GM18507 (cell line): ENCODE measurements at places on chromosomes 3 and 15.
A peak's percentile ranks its signal among the peaks of the same experiment; 100 is the strongest.

- no peak for DNase-seq
These were observed 103.4 kb downstream of the GSK3B start for GRCh38 chr3:119990888-119991287.

- no peak for DNase-seq
These were observed 139.0 kb downstream of the CTNNB1 start for GRCh38 chr3:41338276-41338675.

DNA sequence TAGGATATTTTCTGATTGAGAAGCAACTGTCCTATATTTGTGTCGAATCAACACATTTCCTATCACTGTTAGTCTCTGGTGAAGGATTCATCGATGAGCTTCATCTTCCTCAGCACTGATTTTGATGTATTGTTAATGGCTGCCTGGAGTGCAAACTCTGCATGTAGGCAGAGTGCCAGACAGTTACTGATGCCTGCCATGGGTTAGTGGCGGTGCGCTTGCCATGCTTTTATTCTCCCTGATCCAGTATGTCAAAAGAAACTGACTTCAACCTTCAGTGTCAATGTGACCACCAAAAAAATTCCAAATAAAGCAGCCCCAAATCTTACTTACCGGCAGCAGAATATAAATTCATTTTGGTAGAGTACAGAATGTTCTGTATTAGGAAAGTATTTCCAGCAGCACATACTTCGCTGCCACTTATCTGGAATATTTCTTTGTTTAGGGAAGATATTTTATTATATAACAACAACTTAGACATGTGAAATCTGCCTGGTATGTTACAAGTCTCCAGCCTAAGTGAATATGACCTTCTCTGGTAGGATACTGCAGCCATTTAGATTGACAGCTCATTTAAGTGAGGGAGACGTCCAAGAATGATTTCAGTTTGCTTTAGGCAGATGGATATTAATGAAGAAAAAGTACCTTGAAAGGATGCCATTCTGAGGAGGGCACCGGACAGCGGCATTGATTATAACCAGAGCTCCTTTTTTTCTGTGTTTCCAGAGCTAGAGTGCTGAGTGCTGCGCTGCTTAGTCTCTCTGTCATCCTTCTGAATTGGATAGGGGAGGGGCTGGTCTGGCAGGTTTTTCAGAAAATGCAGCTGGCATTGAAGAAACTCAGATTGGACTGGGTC is 59.9 kb downstream of the ARHGEF26 start:
- no peak for DNase-seq

- DNase-seq = no peak
These were observed 35.6 kb upstream of the PYDC2 start for GRCh38 chr3:191425322-191425734.

DNA sequence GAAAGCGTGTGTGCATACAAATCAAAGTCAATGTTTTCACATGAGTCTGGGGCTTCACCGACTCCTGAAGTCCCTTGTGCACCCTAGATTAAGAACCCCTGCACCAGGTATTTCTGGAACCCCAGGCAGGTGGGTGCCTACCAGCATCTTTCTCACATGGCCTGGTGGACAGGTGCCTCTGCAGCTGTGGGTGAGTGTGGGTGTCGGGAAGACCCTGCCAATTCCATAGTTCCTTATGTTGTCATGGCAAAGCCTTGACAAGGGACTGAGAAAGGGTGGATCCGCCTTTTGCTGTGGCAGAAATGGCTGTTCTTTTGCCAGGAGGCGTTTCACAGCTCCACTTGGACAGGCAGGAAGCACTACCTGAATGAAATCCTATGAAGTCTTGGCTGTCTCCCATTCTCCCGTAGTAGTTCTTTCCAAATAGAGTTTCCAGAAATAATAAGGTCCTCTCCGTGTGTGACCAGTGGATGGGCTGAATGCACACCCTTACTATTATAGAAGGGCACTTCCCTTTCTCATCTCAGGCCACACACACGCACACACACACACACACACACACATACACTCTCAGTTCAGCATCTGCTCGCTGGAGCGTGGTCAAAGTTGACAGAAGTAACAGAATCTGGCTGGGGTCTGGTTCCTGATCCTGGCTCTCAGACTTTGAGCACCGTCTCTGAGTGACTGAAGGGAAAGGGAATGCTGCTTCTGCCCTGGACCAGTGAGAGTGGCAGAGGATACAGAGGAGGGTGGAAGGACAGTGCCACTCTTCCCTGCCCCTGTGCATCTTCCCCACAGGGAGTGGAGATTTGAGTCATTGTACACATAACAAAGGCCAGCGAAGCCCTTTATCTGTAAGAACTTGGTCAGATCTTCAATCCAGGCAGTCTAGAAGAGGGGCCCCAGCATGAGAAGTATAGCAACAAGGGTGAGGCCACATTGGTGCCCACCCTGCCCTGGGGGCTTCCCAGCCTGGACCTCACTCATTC is 38.7 kb downstream of the PDIA5 start:
- peak; percentile 35 for DNase-seq

DNA sequence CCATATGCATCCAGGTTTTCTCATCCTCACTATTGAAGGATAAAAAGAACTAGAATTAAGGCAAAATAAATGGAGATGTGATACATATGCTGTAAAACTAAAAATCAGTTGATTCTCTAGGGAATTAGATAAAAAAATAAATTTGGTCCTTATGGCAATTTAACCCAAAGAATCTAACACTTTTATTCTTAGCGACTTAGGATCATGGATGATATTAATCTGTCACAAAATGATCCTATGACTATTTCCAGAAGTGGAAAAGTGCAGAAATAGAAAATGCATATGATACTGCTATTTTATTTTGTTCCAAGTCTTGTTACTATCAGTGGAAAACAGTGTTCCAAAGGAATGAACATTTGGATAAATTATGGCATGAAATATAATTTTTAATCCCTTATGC is 746.3 kb downstream of the ROBO2 start:
- no peak for DNase-seq

- no peak for DNase-seq
These were observed 299.0 kb downstream of the ZBTB20 start for GRCh38 chr3:114848082-114848481.

DNA sequence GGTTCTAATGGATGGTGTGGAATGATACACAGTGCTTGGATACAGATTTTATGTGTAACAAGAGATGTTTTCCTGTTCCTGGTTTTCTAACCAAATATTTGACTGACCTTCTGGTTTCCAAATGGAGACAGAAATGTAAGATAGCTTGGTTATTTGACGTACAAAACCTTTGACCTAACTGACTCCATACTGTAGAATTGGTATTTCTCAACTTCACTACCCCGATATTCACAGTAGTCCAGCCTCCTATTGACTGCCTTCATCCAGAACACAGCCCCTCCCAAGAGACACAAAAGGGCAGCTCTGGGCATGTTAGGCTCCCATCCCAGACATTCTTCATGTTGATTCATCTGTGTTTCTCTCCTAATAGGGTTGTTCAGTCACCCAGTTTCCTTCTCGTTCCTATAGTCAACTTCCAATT is 33.4 kb downstream of the MYO1E start:
- no peak for DNase-seq

- DNase-seq = no peak
These were observed 48.6 kb upstream of the ULK4 start for GRCh38 chr3:42010530-42010929.

DNA sequence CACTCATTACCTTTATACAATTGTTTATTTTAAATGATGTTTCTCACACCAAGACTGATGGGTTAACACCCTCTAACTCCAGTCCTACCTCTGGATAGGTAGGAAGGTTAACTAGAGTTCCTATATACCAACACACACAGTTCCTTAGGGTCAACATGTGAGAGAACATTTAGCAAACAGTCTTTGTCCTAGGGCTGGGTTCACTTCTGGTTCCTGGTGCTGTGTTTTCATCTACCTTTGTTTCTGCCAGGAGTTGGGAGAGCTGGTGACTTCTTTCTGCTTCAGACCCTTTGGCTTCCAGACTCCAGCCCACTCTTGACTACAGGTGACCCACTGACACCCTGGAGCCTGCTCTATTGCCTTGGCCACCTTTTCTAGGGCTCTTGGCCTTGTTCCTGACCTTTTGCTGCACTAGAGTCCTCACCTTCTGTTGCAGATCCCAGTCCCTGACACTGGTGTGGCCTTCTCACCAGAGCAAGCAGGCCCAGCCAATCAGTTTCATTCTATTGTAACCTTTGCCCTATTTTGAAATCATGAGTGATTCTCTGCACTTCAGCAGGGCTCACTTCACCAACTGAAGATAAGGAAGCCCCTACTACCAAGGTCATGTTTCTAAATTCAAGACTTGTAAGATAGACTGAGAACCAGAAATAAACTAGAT is 50.0 kb upstream of the SECISBP2L start:
- DNase-seq = no peak

DNA sequence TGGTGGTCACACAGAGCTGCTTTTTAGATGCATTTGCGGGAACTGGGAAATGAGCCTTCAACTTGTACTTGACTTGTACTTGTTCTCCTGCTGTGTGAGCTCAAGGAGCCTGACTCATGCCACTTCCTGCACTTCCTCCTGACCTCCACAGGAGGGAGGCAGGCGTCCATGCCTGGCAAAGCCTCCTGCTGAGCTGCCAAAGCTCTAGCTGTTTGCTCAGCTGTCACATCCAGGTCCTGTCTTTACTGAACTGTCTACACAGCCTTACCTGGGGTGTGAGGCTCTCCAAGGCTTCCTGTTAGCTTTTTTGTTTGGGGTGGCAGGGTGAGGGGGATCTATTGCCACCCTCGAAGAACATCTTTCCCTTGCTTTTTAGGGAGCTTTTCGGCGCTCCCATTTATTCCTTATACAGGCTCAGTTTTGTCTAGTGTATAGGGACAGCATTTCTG is 6.4 kb downstream of the THPO start:
- DNase-seq = peak; percentile 59

GRCh38 chr3:171248426-171249111 is 211.6 kb downstream of the TNIK start:
- DNase-seq = no peak

DNA sequence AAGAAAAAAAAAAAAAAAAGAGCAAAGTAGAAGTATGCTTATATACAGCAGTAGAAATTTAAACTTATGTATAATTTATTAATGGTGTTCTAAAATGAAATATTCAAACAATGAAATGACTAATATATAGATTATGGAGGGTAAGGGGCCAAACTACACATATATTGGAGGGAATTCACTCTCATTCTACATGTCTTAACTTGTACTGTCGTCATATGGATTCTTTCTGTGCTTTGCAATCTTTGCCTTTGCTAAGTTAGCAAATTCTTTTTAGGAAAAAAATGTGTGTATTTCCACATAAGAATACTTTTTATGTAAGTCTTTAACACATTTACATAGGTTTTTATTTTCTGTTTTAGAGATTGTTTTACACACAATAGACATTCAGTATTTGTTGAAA is 118.9 kb upstream of the MBNL1 start:
- no peak for DNase-seq
